ENCODE measurements at places on chromosomes 11 and 22. TPM values are rescaled to one million over a fixed set of nuclear protein-coding genes. Genes with fewer than 3 reads are reported as not detected.

GRCh38 chr11:104163100-104164027 is 583 bp downstream of the PDGFD start:
- peaks cover 5% of the 10 kb centered on the region for H3K4me1 ChIP-seq
- H3K27me3 ChIP-seq, result peaks cover 28% of the 10 kb centered on the region
- H3K27ac ChIP-seq, result no peak overlapping the region
- DNase-seq, result no peak

GRCh38 chr22:31637447-31637890 is 24.5 kb downstream of the PISD start:
- peaks cover 6% of the 10 kb centered on the region for H3K36me3 ChIP-seq
- peaks cover 48% of the 10 kb centered on the region for H3K4me1 ChIP-seq
- no peaks in the 10 kb centered on the region for H3K27me3 ChIP-seq
- no peak for DNase-seq
- H3K4me3 ChIP-seq, result peak overlapping the region; percentile 60

DNA sequence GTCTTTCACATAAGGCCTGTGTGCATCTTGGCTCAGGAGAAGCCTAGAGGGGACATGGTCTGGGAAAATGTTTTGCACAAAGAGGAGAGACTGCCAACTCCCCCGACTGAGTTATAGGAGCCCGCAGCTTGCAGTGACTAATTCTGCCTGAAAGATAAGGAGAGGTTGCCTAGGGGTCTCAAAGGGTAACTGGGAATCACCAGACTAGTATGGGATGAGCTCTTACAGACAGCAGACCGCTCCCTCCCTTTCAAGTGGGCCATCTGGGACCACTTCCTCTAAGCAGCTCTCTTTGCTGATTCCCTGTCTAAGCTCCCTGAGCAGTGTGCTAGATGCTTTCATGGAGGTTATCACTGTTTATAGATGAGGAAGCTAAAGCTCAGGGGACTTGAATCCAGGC is 105.1 kb downstream of the TENM4 start:
- no peak overlapping the region for H3K4me3 ChIP-seq
- no peaks in the 10 kb centered on the region for H3K36me3 ChIP-seq
- DNase-seq, result no peak
- H3K27ac ChIP-seq, result no peak overlapping the region
- H3K27me3 ChIP-seq, result no peaks in the 10 kb centered on the region

- no peak for DNase-seq
- H3K4me3 ChIP-seq, result no peak overlapping the region
- H3K27me3 ChIP-seq, result no peaks in the 10 kb centered on the region
- peak overlapping the region; percentile 65 for H3K27ac ChIP-seq
Measured at GRCh38 chr22:36425977-36426523, 38.3 kb upstream of the MYH9 start.

GRCh38 chr11:35126879-35127581 is 11.9 kb upstream of the CD44 start:
- H3K4me1 ChIP-seq, result peaks cover 51% of the 10 kb centered on the region
- no peaks in the 10 kb centered on the region for H3K27me3 ChIP-seq
- no peak overlapping the region for H3K4me3 ChIP-seq
- DNase-seq, result no peak

DNA sequence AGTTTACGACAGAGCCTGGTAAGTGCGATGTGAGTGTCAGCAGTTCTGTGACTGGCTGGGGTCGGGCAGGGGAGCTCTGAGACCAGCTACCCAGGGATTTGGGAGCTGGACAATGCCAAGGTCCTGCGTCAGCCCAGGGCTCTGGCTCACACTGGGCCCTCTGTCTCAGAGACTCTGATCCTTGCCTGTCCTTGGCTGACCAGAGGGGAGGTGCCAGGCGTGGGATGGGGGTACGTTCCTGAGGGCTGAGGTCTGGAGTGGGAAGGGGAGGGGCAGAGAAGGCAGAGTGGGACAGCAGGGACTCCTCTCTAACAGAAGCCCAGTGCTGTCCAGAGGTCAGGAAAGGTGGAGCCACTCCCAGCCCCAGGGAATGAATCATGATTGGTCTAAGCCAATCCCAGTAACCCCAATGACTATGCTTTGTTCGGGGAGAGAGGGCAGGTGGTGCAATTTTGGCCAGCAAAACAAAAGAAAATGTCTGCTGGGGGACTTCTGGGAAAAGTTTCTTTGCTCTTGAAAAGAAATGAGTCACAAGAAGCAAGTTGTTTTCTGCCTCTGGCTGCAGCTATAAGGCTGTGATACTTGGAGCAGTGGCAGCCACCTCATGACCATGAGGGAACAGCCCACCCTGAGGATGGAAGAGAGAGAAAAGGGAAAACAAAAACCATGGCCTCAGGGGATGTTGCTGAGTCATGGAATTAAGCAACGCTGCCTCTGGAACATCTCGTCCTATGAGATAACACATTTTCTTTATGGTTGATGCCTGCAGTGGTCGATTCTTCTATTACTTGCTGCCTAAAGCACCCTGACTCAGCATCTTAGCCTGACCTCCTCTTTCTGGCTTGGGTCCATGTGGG is 108.3 kb downstream of the CHST1 start:
- H3K27me3 ChIP-seq, result peaks cover 4% of the 10 kb centered on the region
- no peak for DNase-seq
- no peaks in the 10 kb centered on the region for H3K36me3 ChIP-seq
- H3K4me1 ChIP-seq, result no peaks in the 10 kb centered on the region
- H3K4me3 ChIP-seq, result no peak overlapping the region
- no peak overlapping the region for H3K27ac ChIP-seq

GRCh38 chr11:94924612-94925011 is 48.7 kb downstream of the CWC15 start:
- peaks cover 37% of the 10 kb centered on the region for H3K4me1 ChIP-seq
- peak overlapping the region; percentile 20 for H3K4me3 ChIP-seq
- peak; percentile 45 for DNase-seq
- no peaks in the 10 kb centered on the region for H3K27me3 ChIP-seq
- H3K27ac ChIP-seq, result peak overlapping the region; percentile 86
- peaks cover 14% of the 10 kb centered on the region for H3K36me3 ChIP-seq

GRCh38 chr22:25777870-25778269 is 35.9 kb downstream of the MYO18B start:
- H3K4me3 ChIP-seq, result no peak overlapping the region
- H3K27me3 ChIP-seq, result peaks cover 6% of the 10 kb centered on the region
- no peaks in the 10 kb centered on the region for H3K36me3 ChIP-seq
- H3K27ac ChIP-seq, result no peak overlapping the region
- peak; percentile 50 for DNase-seq
- H3K4me1 ChIP-seq, result peaks cover 7% of the 10 kb centered on the region

DNA sequence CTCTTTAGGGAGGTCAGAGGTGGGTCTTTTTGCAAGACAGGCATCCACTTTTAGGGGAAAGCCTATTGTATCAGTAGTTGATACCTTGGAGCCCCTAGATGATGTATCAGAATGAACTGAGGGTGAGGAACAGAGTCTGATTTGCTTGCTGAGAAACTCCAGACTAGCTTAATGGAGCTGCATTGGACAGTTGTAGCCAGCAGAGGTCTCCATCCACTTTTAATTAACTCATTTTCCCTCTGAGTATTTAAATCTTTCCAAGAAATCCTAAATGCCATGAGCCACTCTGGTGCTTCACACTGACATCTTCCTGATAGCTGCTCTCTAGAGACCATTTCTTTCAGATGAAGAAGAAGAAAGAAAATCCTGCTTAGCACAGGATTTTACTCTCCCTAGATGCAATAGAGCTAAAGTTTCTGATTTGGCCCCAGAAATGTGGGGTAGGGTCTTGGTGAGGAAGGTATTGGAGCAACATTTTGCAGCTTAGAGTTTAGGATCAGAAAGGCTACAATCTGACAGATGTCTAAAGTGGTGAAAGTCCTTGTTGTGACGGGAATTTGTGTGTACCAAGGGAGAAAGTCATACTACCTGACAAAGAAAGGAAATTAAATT is 38.0 kb downstream of the EXT2 start:
- no peaks in the 10 kb centered on the region for H3K4me1 ChIP-seq
- no peaks in the 10 kb centered on the region for H3K27me3 ChIP-seq
- no peak overlapping the region for H3K27ac ChIP-seq
- H3K4me3 ChIP-seq, result no peak overlapping the region

DNA sequence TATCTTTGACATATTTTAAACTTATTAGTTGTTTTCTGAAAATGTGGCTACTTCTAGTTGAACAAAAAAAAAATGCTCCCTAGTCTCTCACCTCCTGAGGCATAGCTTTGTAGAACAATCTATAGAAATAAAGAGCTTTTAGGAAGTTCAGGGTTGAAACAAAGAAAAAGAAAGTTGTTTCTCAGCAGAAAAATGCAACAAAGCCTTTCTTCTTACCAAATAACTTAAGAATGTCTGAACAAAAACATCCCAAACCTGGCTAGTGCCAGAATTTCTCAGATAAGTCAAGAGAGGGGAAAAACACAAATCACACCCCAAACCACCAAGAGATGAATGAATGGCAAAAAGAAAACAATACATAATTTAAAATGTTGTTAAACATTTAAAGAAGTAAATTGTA is 114.1 kb downstream of the MAML2 start:
- H3K36me3 ChIP-seq, result peaks cover 15% of the 10 kb centered on the region
- no peak for DNase-seq
- H3K4me3 ChIP-seq, result no peak overlapping the region
- H3K27me3 ChIP-seq, result no peaks in the 10 kb centered on the region
- H3K4me1 ChIP-seq, result peaks cover 32% of the 10 kb centered on the region

- no peaks in the 10 kb centered on the region for H3K36me3 ChIP-seq
- H3K4me1 ChIP-seq, result no peaks in the 10 kb centered on the region
- no peak for DNase-seq
- H3K4me3 ChIP-seq, result no peak overlapping the region
Measured at GRCh38 chr11:95055283-95055897, 6.2 kb downstream of the KDM4F start.

DNA sequence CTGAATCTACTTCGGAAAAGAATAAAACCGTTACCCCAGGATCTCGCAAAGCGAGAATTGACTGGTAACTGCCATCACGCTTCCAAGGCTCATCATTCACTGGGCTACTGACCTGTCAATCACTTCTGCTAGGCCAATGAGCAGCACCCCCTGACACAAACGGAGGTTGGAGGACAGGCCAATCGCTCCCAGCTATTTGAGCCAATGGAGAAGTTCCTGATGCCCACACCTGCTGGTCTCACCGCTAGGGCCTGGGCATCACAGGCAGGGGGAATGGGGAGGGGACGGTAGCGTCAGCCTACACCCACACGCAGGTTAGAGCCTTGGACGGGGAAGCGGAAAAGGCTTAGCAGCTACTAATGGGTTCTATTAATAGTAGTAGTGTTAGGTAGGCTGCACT is 56.7 kb upstream of the CHST1 start:
- H3K4me3 ChIP-seq, result no peak overlapping the region
- no peak overlapping the region for H3K27ac ChIP-seq
- no peak for DNase-seq
- H3K27me3 ChIP-seq, result peaks cover 6% of the 10 kb centered on the region
- H3K4me1 ChIP-seq, result no peaks in the 10 kb centered on the region
- no peaks in the 10 kb centered on the region for H3K36me3 ChIP-seq

- H3K27me3 ChIP-seq, result peaks cover 10% of the 10 kb centered on the region
- no peak for DNase-seq
- H3K4me3 ChIP-seq, result no peak overlapping the region
- no peaks in the 10 kb centered on the region for H3K4me1 ChIP-seq
- no peaks in the 10 kb centered on the region for H3K36me3 ChIP-seq
Measured at GRCh38 chr11:32280339-32280738, 155.0 kb downstream of the WT1 start.

- no peaks in the 10 kb centered on the region for H3K36me3 ChIP-seq
- H3K4me3 ChIP-seq, result no peak overlapping the region
- H3K27me3 ChIP-seq, result no peaks in the 10 kb centered on the region
- no peaks in the 10 kb centered on the region for H3K4me1 ChIP-seq
Measured at GRCh38 chr11:42175203-42175602, 715.8 kb upstream of the LRRC4C start.

- peaks cover 5% of the 10 kb centered on the region for H3K27me3 ChIP-seq
- no peak overlapping the region for H3K4me3 ChIP-seq
- DNase-seq, result peak; percentile 62
- no peaks in the 10 kb centered on the region for H3K4me1 ChIP-seq
Measured at GRCh38 chr11:44893846-44894617, 56.7 kb downstream of the TP53I11 start.

- H3K27ac ChIP-seq, result no peak overlapping the region
- H3K36me3 ChIP-seq, result no peaks in the 10 kb centered on the region
- no peak overlapping the region for H3K4me3 ChIP-seq
- no peak for DNase-seq
- H3K4me1 ChIP-seq, result no peaks in the 10 kb centered on the region
Measured at GRCh38 chr11:105344938-105345337, 205.4 kb upstream of the CARD18 start.

DNA sequence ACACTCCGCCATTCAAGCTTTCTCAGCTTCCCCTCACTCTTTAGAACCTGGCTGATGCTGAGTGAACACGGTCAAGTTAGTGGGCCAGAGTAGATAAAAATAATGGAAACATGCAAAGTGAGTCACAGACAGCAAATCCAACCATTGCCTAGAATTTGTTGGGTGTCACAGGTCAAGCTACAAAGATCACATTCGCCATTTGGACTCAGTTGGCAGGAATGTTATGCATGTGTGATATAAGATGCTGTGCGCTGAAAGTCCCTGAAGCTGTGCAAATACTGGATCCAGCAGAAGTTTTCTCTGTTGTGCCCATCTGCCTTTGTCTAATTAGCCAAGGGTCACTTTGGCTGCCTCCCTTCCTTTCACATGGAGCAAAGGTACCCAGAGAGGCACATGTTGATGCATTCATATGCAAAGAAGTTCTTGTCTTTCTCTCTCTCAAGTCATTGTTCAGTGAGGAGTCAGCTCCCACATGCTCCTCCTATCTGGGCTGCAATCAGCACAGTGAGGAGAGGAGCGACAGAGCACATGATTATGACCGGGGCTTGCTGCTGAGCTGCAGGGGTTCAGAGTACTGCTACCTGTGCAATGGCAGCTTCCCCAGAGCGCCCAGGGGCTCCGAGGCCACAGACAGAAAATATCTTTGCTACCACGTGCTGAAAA is 39.7 kb downstream of the FLI1 start:
- peak overlapping the region; percentile 61 for H3K4me3 ChIP-seq
- H3K27ac ChIP-seq, result peak overlapping the region; percentile 78
- H3K36me3 ChIP-seq, result peaks cover 62% of the 10 kb centered on the region
- H3K4me1 ChIP-seq, result peaks cover 98% of the 10 kb centered on the region

- H3K36me3 ChIP-seq, result no peaks in the 10 kb centered on the region
- no peak overlapping the region for H3K4me3 ChIP-seq
- H3K4me1 ChIP-seq, result no peaks in the 10 kb centered on the region
- H3K27ac ChIP-seq, result no peak overlapping the region
Measured at GRCh38 chr11:1953489-1954266, 6.5 kb downstream of the MRPL23 start.

LRP5 gene
- 37.1 TPM for total RNA-seq

TBX10 gene
- total RNA-seq, result not detected

ACTN3 gene
- total RNA-seq, result not detected

PKDREJ gene
- not detected for total RNA-seq

Measured in activated CD8-positive, alpha-beta T cell treated with anti-CD3 and anti-CD28 coated beads, Interleukin-2, amount 10 ng/mL, durations not matched to agents 7 days and 5 days (primary cell).